OCI-M1 (cell line): ENCODE measurements at places on chromosomes 3 and 15.
A peak's percentile ranks its signal among the peaks of the same experiment; 100 is the strongest.

DNA sequence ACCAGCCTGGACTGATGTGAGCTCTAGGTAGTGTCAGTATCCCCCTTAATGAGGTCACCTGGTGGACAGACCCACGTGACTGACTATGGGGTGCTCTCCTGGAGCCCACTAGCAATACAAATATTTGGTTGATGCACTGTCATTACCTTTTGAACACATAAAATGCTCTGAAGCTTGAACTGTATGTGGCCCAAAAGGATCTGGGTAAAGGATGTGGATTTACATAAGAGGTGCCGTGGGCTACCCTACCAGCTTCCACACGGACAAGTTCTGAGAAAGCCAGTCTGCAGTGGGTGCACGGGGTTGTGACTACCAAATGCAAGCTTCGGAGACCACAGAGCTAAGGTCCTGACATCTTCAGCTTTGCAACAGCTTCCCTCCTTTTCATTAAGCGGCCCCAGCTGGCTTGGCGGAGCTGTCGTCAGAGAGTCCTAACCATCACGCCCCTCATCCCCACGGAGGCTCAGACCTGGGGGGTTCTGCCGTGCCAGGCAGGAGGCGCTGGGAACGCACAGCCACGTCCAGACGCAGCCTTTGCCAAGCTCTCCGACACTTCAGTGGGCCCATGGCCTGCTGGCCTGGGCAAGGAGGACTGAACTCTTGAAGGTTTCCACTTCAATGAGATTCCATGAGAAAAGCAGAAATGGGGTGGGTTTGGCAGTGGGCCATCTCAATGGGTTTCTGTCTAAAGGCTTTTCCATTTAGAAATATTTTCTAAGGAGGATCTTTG lies 228.3 kb downstream of the ADAMTS17 start:
- no peak for DNase-seq

- no peak for DNase-seq
Measured at GRCh38 chr15:85302271-85302670, 78.1 kb upstream of the AKAP13 start.

- peak; percentile 99 for DNase-seq
Measured at GRCh38 chr3:138875754-138876664, 41.3 kb upstream of the PIK3CB start.

GRCh38 chr3:190060192-190060775 lies 60.4 kb downstream of the P3H2 start:
- no peak for DNase-seq

GRCh38 chr15:82909080-82909815 lies 43.3 kb downstream of the HOMER2 start:
- no peak for DNase-seq

DNA sequence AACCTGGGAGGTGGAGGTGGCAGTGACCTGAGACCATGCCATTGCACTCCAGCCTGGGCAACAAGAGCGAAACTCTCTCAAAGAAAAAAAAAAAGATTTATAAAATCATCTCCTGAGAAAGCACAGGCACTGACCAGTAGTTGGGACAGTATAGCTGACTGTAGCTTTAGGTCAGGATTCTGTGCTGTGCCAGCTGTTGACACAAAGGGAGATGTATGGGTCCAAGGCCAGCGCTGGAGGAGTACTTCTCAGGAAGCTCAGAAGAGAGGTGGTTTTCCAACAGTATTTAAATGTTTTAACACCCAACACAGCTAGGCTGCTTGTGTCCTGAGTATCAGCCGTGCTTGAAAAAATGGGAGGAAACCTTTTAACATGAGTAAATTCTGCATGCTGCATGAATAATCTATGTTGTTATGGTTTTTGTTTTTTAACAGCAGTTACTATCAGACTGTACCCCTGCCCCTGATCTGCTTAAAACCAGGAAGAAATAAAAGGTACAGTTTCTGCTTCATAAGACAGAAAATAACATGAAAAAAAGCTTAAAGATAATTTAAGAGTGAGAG lies 6.5 kb downstream of the RAMAC start:
- DNase-seq, result no peak
